Right cardiac atrium (tissue), 5 donors: ENCODE measurements at places on chromosomes 6 and 20. TPM values are rescaled to one million over a fixed set of nuclear protein-coding genes. Genes with fewer than 3 reads are reported as not detected.

BTBD3 gene
- 29.2 TPM for total RNA-seq

HLA-DRA gene
- 139 TPM for total RNA-seq

CFAP206 gene
- total RNA-seq, result 0.60 TPM

ENPP4 gene
- 29.9 TPM for total RNA-seq

KHDC1L gene
- not detected for total RNA-seq

KCNG1 gene
- 1.1 TPM for total RNA-seq

FOXQ1 gene
- not detected for total RNA-seq

CGAS gene
- total RNA-seq, result 2.9 TPM

SNX5 gene
- total RNA-seq, result 46.7 TPM

MUCL3 gene
- total RNA-seq, result not detected

GABRR1 gene
- not detected for total RNA-seq

JPH2 gene
- total RNA-seq, result 99.0 TPM

VSTM2L gene
- 120 TPM for total RNA-seq

LHFPL5 gene
- not detected for total RNA-seq
